ENCODE measurements at places on chromosomes 12 and 14. TPM values are rescaled to one million over a fixed set of nuclear protein-coding genes. Genes with fewer than 3 reads are reported as not detected.

The TEX52 gene
- polyA plus RNA-seq, result not detected

The TMEM132C gene
- polyA plus RNA-seq, result 3.1 TPM

The RASAL1 gene
- 1.9 TPM for polyA plus RNA-seq

The CELA1 gene
- polyA plus RNA-seq, result not detected

The FOXG1 gene
- polyA plus RNA-seq, result not detected

The CMKLR1 gene
- 1.3 TPM for polyA plus RNA-seq

All from adipose tissue (tissue), 3 donors.